Activated naive CD8-positive, alpha-beta T cell treated with anti-CD3 and anti-CD28 coated beads for 36 hours (primary cell): ENCODE measurements at places on chromosomes 12 and 14. TPM values are rescaled to one million over a fixed set of nuclear protein-coding genes. Genes with fewer than 3 reads are reported as not detected.

- no peak for DNase-seq
Observed at GRCh38 chr12:88750867-88751543, 170.7 kb upstream of the KITLG start.

DNA sequence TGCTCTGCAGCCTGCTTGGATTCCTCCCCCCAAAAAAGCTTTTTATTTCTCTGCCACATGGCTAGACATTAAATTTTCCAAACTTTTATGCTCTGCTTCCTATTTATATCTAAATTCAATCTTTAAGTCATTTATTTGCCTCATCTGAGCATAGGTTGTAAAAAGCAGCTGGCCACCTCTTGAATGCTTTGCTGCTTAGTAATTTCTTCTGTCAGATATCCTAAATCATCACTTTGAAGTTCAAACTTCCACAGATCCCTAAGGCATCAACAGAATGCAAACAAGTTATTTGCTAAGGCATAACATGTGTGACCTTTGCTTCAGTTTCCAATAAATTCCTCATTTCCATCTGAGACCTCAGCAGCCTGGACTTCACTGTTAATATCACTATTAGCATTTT is 209.6 kb downstream of the FSCB start:
- DNase-seq: no peak

GRCh38 chr12:75831402-75831801 is 200.2 kb downstream of the PHLDA1 start:
- DNase-seq: no peak

The SIX4 gene
- not detected for total RNA-seq

- no peak for DNase-seq
Observed at GRCh38 chr12:8549381-8549780, 8.7 kb upstream of the CLEC4E start.

DNA sequence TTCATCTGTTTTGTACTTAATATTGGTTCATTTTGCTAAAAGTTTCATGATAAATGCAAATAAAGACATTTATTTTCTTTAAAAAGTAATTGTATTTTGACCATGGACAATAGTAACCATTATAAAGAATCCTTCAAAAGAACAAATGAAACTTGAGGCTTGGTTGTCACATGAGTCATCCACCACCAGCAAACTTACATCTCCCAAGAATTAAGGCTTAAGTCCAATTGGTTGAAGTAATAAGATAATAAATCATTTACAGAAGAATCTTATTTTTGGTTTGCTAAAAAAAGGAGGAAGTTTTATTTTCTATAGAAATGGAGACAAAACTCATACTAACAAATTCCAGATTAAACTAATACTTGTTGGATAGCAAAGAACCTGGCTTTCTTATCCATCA is 84.8 kb upstream of the KITLG start:
- no peak for DNase-seq

The SLC17A8 gene
- total RNA-seq: not detected

The CDKN3 gene
- 77.9 TPM for total RNA-seq

The AHNAK2 gene
- 0.02 TPM for total RNA-seq

The BIN2 gene
- 34.2 TPM for total RNA-seq

- DNase-seq: no peak
Observed at GRCh38 chr14:95677179-95677835, 8.9 kb upstream of the TCL1B start.

GRCh38 chr12:130070126-130070611 is 92.1 kb upstream of the FZD10 start:
- no peak for DNase-seq

GRCh38 chr12:40615590-40615989 is 76.6 kb upstream of the CNTN1 start:
- DNase-seq: no peak

DNA sequence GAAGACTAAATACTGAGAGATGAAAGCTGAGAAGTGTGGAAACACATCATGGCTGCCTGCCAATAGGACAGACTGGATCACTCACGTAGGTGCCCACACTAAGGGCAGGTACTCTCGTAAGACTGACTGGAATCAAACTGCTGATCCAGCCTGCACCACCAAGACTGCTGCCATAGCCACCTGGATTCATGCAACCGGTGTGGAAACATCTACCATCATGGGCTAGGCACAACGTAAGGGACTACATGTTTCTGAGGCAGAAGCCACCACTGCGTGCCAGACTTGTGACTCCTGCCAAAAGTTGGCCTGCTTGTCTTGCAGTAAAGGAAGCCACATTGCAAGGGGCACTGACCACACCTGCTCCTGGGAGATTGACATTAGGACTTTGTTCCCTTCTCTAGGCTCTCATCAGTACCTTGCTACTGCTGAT is 3.8 kb downstream of the POMT2 start:
- DNase-seq: no peak
